ENCODE measurements at places on chromosomes 7 and 10.

GRCh38 chr7:113561446-113561845 is 357.4 kb downstream of the PPP1R3A start:
- DNase-seq: no peak

- no peak for DNase-seq
Measured at GRCh38 chr10:47225219-47225927, 74.6 kb upstream of the GDF10 start.

DNA sequence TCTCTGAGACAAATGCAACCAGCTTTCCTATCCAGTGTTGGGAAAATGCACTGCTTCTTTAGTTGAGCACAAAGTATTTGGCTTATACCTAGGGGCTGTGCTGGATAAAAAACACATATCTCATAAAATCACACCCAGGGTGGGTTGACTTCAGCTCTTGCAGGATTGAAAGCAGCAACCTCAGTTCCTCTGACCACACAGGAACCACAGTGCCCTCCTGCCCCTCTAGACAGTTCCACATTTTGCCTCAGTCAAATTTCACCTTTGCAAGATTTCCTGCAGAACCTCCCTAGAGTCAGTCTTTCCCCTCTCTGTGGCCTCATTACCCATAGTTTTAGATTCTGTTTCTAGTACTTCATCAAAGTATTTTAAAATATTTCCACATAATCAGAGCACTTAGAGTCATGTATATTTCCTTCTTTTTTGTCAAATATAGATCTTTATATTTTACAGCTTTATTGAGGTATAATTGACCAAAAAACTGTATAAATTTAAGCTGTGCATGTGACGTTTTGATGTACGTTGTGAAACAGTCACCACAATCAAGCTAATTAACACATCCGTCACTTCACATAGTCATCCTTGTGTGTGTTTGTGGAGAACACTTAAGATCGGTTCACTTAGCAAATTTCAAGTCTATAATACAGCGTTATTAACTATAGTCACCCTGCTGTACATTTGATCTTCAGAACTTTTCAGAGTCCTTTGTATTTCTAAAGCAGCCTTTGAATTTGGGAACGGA is 37.0 kb upstream of the EGR2 start:
- DNase-seq: peak; percentile 7

GRCh38 chr7:93921607-93922566 is at the start of gene GNG11:
TSS of gene GNG11 (plus strand) at chr7:93921735. CDS start at chr7:93922138, 403 bp downstream.
- DNase-seq: no peak

GRCh38 chr10:48289501-48290238 is 15.2 kb upstream of the FRMPD2 start:
- peak; percentile 42 for DNase-seq

DNA sequence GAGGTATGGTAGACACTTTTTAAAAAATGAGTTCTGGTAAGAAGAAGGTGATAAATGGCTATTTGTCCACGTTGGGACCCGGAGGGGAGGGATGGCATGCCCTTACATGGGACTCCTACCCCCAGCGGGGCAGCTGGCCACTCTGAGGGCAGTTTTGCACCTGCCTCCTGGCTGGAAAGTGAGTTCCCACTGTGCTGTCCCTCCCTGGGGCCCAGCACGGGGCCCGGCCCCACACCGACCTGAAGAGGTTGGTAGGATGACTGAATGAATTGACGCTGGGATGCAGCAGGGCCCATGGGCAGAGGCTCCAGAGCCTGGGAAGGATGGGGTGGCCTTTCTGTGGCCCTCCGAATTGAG is 601 bp upstream of the AEBP1 start:
- no peak for DNase-seq

DNA sequence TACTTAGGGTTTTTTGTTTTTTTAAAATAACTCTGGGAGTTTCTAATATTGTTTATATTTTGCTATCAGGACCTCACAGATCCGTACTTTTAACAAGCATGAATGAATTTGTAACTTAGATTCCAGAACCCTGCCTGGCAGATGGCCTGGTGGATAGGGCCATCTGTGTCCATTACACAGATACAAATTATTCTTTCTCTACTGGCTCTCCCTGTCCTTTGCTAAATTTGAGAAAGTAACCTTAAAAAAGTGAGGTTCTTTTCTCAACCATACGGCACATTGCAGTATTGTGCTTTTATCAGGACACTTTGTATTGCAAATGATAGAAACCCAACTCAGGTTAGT is 26.6 kb downstream of the LCOR start:
- no peak for DNase-seq

DNA sequence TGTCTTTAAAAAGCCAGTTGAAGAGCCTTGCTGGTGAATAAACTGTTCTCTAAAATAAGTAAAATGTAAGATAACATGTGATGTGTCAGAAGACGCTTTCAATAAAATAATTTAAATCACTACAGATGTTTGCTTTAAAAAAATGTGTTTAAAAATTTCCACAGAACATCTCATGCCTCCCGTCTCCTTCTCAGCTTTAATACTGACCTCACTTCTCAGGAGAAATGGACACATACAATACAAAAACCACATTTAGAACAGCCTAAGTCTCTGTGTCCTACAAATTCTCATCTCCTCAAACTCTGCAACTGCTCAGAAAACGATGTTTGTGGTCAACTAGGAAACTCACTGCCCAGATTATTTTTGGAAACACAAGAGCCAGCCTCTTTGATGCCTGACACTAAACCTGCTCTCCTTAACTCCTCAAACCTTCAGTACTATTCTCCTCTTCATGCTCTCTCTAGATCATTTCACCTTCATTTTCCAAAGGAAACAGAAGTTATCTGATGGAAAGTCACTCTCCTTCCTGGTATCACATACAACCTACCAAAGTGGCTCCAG is 120.3 kb downstream of the ZNF438 start:
- no peak for DNase-seq

DNA sequence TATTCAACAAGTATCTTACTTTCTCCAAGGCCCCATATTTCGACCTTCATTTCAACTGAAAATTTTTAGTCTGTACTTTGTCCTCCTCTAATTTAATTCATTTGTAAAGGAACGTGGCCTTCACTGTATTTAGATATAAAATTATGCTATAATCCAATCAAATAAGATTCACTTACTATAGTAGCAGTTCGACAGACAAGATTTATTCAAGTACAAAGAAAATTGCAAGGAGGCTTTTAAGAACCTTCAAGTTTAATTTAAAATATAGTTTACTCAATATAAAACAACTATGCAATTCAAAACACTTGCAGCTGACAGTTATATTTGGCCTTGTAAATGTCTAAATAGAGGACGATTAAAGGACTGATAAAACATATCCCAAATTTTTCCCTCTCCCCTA is 85.6 kb downstream of the RAPGEF5 start:
- no peak for DNase-seq

DNA sequence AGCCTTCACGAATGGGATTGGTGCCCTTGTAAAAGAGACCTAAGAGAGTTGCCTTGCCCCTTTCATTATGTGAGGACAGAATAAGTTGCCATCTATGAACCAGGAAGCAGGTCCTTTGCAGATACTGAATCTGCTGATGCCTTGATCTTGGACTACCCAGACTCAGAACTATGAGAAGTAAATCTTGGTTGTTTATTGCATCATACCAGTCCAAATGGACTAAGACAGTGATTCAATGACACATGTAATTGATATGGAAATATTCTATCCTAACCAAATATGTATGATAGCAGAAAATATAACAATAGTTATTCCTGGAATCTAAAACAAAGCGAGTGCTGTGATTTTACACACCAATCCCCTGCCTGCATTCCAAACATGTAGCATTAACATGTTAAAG is 17.0 kb upstream of the LYZL1 start:
- no peak for DNase-seq

- no peak for DNase-seq
Measured at GRCh38 chr10:110651044-110651958, 7.2 kb downstream of the RBM20 start.

DNA sequence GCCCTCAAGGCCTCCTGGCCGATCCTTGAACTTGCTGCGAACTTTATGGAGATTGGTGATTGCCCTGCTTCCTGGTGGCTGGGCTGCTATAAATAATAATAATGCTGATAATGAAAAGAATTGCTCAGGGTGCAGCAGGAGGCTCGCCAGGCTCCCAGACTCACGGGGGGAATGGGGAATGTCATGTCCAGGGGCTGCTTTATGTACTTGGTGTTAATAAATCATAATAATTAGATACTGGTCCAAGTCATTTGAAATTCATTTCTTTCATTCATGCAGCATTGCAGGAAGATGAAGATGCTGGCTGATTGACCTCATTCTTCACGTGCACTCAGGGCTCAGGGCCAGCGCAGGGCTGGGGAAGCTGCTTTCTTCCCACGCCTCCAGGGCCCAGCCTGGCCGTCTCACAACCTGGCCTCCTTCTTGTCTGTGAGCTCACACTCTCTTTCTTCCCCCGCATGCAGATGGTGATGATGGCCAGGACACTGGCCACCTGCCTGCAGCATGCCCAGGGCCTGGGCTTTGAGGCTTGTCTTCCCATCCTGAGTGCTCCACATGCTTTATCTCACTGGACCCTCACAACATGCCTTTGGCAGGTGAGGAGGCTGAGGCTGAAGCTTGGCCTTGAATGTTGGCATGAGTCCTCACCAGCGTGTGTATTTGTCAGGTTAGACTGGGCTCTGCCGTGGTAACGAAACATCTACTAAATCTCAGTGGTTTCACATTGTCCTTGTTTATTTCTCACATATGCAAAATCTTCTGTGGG is 138.4 kb upstream of the TNS3 start:
- no peak for DNase-seq

- no peak for DNase-seq
Measured at GRCh38 chr10:19946791-19947190, 130.6 kb downstream of the PLXDC2 start.

- DNase-seq: no peak
Measured at GRCh38 chr7:37674531-37674930, 9.0 kb upstream of the GPR141 start.

GRCh38 chr7:54563329-54563916 is 21.2 kb downstream of the VSTM2A start:
- no peak for DNase-seq

- DNase-seq: no peak
Measured at GRCh38 chr10:129770286-129770685, 193.8 kb downstream of the EBF3 start.

DNA sequence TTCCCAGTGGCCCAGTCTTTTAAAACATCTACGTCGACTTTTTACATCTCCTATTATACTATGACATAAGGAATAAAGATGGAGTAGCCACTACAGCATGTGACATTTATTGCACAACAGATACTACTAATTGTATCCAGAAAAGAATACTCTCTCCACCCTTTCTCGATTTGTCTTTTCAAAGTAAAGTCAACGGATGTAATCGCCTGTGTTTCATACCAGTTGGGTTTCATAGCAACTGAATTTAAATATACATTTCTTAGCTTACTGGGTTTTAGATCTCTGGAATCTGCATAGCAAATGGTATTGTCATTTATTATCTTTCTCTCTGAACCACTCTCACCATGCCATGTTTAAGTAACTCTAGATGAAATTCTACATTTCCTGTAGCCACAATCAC is 86.4 kb upstream of the TRIL start:
- DNase-seq: no peak

DNA sequence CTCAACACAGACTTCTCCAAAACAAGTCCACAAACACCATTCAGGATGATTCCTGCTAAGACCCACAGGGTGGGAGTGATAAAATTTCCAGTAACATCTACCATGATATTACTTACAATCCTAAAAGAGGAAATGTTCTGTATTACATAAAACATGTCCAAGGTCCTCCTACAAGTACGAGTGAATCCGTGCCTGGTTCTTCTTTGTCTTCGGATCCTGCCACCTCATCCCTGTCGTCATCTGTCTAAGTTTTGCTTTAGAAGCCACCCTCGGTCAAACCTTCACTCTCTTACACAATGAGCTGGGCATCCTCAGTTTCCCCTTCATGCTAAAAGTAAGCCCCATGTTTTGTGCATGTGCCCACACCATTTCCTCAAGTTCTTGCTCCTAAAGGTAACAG is 279.0 kb downstream of the KCNMA1 start:
- DNase-seq: no peak

DNA sequence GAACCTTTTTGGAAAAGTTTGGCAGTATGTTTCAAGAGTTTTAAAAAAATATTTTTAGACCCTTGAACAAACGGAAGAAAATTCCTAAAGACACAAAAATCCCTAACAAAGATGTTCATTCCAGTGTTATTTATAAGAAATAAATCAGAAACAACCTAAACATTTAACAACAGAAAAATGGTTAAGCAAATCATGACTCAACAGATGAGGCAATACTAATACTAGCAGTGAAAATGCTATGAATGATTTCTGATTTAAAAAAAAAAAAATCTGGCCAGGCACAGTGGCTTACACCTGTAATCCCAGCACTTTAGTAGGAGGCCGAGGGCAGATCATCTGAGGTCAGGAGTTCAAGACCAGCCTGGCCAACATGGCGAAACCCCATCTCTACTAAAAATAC is 61.0 kb downstream of the ARHGAP12 start:
- no peak for DNase-seq

DNA sequence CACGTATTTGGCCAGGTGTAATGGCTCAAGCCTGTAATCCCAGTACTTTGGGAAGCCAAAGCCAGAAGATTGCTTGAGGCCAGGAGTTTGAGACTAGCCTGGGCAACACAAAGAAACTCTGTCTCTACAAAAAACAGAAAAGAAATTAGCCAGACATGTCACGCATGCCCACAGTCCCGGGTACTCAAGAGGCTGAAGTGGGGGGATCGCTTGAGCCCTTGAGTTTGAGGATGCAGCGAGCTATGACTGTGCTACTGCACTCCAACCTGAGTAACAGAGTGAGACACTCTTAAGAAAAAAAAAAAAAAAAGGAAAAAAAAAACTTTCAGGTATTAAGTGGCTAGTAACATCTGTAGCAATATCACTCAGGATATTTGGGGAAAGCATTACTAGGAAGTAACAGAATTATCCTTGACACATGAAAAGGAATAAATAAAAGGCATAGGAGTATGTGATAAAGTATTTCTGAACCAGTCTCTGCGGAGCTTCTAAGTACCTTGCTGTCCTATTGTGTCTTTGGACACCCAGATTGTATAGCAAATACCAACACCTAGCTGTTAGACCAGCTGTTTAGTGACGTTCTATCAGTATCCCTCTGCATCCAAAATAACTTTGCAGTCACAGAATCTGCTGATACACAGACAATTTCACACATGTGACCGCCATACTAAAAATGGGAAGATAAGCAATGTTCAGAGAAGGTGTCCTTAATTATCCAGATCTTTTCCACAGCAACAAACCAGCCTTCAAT is 74.4 kb downstream of the CYTH3 start:
- no peak for DNase-seq

DNA sequence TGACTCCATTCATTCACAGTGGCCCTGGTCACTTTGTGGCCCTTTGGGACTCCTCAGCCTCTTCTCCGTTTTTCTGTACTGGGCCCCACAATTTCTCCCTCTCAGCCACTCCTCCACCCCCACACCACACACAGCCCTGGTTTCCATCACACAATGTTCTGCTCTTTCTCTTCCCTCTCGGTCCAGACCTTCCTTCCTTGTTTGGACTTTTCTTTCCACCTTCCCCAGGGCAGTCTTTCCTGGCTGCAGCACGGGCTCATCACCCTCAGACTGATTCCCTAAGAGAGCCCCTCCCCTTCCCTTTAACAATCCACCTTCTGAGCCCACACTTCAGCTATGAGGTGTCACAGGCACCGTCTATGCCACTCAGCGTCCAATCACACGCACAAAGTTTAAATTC is 25.7 kb downstream of the CPXM2 start:
- DNase-seq: no peak

- no peak for DNase-seq
Measured at GRCh38 chr10:129285459-129285858, 181.6 kb upstream of the MGMT start.

- no peak for DNase-seq
Measured at GRCh38 chr10:51952056-51952455, 252.7 kb upstream of the CSTF2T start.

Data from CD4-positive, alpha-beta T cell treated with Interleukin-2 at 100 ng/mL for 4 hours (primary cell).